ENCODE measurements at places on chromosomes 5 and 9. TPM values are rescaled to one million over a fixed set of nuclear protein-coding genes. Genes with fewer than 3 reads are reported as not detected.

Gene PFN3
- total RNA-seq = not detected

DNA sequence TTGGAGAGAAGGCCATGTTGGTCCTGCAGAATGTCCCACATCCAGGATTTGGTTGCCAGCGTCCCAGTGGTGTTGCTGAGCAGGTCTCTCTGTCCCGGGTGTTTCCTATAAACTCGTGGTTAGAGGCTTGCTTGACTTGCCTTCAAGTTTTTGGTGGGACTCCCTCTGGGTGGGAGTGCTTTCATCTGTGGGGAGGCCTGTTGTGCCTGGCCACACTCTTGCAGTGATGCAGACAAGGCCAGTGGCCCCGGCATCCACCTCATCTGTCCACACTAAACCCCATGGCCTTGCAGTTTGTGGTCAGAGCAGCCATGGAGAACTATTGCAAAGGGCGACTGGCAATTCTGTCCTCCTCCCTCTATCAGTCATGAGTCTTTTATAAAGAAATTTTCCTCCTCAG is 71.8 kb downstream of the PHF2 start:
- DNase-seq = no peak

DNA sequence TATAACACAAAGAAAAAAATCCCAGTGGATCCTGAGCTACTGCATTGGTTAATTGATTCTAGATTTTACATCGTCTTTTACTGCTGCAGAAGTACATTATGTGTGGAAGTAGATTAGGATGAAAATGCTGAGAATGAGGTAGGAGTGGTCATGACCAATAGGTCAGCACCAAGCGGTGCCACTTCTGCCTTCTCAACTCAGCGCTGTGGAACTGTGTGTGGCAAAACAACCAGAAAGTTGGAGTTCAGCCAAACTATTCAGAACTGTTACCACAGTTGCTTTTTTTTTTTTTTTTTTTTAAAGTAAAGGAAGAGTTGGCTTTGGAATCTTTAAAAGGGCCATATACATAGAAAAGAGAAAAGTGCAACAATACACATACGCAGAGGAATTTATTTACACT is 24.2 kb downstream of the POU5F2 start:
- no peak for DNase-seq

GRCh38 chr5:171131497-171131896 is 177.6 kb upstream of the TLX3 start:
- DNase-seq = no peak

DNA sequence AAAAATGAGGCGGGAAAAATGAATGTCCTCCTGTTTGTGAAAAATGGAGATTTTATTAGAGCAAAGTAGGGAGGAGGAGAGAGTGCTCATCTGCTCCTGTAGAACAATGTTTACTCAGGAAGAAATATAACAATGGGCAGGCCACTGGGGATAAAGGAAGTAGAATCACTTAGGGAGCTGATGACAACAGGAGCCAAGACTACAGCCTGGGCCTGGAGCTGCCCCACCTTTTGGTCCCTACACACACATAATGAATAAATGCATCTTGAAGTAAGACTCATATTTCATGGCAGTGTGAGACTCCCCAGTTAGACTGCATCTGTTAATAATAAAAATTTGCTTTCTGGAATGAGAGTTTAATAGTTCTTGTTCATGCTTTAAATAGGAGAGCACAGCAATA is 1939.8 kb downstream of the EFNA5 start:
- no peak for DNase-seq

- DNase-seq = no peak
Observed at GRCh38 chr5:76736679-76737556, 21.0 kb downstream of the F2R start.

GRCh38 chr5:112087222-112087621 is 330.2 kb upstream of the NREP start:
- DNase-seq = no peak

GRCh38 chr9:83505282-83505681 is 32.9 kb downstream of the FRMD3 start:
- DNase-seq = no peak

DNA sequence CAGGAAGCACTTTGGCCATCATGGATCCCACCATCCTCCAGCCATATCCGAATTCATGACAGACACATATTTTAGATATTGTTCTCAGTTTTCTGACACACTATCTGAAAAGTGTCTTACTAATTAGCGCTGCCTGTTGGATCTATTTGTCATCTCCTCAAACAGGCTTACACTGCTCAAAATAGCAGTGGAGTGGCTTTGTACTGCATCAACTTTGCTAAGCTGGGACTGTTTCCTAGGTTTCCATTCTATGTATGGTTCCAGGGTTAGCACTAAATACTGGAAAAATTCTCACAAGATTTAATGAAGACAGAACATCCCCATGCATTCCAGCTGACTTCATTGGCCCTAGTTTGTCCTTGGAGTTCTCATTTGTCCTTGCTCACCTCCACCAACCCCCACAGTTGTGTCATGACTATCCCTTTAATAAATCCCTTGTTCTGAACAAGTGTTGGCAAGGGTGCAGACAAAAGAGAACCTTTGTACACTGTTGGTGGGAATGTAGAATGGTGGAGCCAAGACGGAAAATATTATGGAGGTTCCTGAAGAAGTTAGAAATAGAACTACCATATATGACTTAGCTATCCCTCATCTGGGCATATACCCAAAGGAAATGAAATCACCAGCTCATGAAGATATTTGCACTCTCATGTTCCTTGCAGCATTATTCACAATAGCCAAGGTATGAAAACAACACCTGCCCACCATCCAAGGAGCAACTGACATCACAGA is 136.5 kb upstream of the RAI14 start:
- no peak for DNase-seq

Measured in uterus (tissue), 4 donors.